ENCODE measurements at places on chromosomes 6 and 20. TPM values are rescaled to one million over a fixed set of nuclear protein-coding genes. Genes with fewer than 3 reads are reported as not detected.

The HEY2 gene
- 1.8 TPM for total RNA-seq

The UBE2C gene
- 4.9 TPM for total RNA-seq

The PTPRK gene
- total RNA-seq = 36.4 TPM

The C20orf144 gene
- total RNA-seq = not detected

The GLP1R gene
- 5.8 TPM for total RNA-seq

The LY6G6F gene
- not detected for total RNA-seq

The STAU1 gene
- 62.9 TPM for total RNA-seq

The PBOV1 gene
- not detected for total RNA-seq

The GHRH gene
- 3.6 TPM for total RNA-seq

The RAMACL gene
- total RNA-seq = 0.20 TPM

The RAD21L1 gene
- total RNA-seq = not detected

The TP53TG5 gene
- not detected for total RNA-seq

The KCNK16 gene
- total RNA-seq = not detected

DNA sequence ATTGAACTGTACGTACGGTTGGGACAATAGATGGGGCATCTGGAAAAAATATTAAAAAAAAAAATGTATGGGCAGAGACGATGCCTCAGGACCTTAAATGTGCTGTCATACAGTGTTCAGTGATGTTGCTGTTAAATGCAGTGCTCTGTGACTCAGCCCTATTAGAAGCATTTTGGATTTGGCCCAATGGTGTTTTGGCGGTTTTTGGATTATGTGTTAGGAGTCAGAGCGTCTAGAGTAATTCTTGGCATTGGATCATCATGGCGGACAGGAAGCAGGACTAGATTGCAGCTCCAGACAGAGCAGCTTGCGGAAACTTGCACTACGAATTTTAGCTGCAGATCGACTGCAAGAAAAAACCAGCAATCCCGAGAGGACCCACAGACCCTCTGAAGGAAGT lies 280.0 kb downstream of the SOX4 start:
- DNase-seq = peak; percentile 84

- no peak for DNase-seq
Observed at GRCh38 chr6:79600812-79601609, 30.1 kb upstream of the SH3BGRL2 start.

GRCh38 chr20:591941-592340 lies 18.2 kb downstream of the TCF15 start:
- no peak for DNase-seq

DNA sequence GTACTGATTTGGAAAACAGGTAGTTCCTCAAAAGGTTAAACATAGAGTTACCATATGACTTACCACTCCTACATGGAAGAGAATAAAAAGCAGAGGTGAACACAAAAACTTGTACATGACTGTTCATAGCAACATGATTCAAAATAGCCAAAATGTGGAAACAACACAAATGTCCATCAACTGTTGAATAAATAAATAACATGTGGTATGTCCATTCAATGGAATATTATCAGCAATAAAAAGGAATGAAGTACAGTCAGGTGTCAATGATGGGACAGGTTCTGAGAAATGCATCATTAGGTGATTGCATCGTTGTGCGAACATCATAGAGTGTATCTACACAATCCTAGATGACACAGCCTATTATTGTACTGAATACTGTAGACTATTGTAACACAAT lies 35.3 kb downstream of the NOL4L start:
- DNase-seq = no peak

GRCh38 chr6:36244641-36245280 lies 25.1 kb upstream of the PNPLA1 start:
- DNase-seq = no peak

DNA sequence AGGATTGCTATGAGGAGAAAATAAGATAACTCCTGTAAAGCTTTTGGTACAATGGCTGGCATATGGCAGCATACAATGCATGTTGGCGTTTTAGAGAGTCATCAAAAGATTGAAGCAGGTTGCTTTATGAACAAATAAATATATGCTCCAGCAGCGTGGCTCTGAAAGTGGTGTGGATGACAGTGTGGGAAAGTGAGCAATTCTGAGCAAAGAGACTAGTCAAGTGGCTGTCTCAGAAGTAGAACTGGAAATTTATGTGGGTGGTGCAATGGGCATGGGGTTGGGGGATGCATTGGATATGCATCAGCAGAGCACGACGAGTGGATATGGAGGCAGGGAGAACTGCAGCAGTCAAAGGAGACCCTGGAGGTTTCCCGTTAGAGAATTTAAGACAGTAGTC lies 66.2 kb upstream of the PHACTR2 start:
- DNase-seq = no peak

- DNase-seq = no peak
Observed at GRCh38 chr6:47476781-47477496, 650 bp upstream of the CD2AP start.

- peak; percentile 67 for DNase-seq
Observed at GRCh38 chr6:17392978-17393891, at the start of gene CAP2. CAP2 (plus strand) TSS chr6:17393595; CDS start chr6:17421556, 27,961 bp downstream.

GRCh38 chr6:1004885-1005630 lies 306.8 kb upstream of the FOXQ1 start:
- peak; percentile 1 for DNase-seq

- DNase-seq = no peak
Observed at GRCh38 chr20:59598625-59599310, 5.6 kb upstream of the PHACTR3 start.

- DNase-seq = no peak
Observed at GRCh38 chr6:120966321-120966720, 368.0 kb downstream of the TBC1D32 start.

DNA sequence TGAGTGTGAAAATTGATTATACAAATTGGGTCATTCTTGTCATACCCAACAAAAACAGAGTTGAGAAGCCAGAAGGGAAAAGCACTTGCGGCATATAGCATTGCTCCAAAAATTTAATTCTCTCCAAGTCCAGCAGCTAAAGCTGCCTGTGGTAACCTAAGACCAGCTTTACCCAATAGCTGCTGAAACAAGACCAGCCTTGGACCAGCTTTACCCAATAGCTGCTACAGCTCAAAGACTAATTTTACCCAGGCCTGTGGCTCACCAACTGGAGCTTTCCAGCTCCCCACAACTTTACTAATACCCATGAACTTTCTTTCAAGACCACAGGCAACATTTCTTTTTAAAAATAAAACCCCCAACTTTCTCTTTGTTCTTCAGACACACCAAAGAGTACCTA lies 32.8 kb upstream of the ZNF133 start:
- DNase-seq = no peak

- DNase-seq = no peak
Observed at GRCh38 chr6:111925296-111925695, 52.0 kb upstream of the FYN start.

DNA sequence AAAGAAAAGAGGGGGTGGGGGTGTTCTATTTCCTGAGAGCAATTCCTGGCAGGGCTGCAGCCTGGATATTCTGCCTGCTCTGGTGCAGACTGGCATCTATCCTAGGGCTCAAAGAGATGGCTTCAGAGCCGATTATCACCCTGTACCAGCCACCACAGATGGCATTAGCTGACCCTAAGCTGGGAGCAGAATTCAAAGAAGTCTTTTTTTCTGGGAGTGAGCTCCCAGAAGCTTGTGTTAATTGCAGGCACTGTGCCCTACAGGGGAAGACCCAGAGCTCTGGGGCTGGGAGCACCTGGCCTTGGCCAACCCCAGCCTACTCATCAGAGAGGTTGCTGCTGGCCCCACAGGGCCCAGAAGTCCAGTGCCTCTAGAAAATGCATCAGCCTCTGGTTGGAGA lies 85.9 kb downstream of the PXDC1 start:
- no peak for DNase-seq

DNA sequence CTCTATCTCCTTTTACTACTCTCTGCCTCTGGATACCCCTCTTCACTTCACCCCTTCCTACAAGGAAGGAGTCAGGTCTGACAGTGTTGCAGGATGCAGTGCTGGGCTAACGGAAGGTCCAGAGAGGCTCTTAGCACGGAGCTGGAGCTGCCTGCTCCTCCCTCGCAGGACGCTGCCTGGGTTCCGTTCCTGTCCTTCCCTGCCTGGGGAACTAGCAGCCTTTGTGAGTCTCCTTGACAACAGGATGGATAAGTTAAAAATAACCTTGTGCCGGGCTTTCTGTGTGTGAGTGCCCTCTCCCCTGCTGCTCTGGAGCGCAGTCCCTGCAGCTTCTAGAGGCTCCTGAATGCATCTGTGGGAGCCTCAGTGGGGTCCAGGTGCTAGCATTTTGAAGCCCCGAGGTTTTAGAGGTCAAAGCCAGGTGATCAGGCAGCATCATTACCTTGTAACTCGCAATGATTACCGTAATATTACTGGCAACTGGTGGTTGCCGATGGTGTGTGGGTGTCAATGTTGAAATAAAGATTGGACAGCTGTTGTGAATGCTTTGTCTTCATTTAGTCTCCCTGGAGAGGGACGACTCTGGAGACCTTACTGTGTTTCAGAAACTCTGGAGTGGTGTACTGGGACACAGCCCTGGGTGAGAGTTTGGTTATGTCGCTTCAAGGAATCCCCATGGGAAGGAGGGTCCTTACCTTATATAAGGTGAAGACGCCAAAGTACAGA lies 44.4 kb downstream of the CDS2 start:
- DNase-seq = no peak

DNA sequence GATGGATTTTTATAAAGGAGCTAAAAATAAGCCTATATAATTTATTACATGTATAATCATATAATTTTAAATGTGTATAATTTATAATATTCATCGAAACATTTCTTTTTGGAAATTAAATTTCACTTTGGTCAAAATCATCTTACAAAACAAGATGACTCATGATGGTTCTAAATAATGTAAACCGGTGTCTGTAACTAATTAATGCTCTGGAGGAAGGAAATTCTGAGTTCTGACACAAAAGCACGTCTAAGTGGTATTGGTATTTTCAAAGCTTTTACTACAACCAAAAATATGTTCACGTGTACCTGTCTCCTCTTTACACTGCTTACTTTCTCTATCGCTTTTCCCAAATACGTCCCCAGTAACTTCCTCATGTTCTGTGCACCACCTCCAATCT lies 134.1 kb downstream of the MTHFD1L start:
- no peak for DNase-seq

DNA sequence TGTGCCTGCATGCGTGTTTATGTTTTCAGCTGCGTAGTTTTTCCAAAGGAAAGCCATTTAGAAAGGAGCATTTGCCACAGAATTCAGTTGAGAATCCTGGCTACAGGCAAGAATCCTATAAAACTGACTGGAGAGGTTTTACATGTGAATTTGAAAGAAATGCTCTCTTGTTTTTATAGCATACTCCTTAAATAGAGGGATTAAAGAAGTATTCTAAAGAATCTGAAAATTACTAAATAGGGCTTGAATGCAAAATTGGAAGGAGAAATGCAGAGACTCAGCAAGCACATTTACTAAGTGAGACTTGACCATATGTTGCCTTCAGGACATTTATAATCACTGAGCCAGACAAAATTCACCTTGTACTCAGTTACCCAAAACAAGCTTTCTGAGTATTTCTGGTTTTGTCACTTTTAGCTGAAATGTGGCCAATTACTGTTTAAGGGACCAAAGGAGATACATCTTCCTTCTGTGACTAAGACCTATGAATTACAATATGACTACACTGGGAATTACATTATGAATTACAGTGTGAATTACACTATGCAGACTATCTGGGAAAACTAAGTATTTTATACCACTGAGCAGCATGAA lies 107.4 kb upstream of the ASCC3 start:
- no peak for DNase-seq

GRCh38 chr6:109705258-109705657 lies 14.2 kb downstream of the FIG4 start:
- peak; percentile 84 for DNase-seq

GRCh38 chr6:6841571-6841970 lies 253.1 kb downstream of the LY86 start:
- DNase-seq = no peak

DNA sequence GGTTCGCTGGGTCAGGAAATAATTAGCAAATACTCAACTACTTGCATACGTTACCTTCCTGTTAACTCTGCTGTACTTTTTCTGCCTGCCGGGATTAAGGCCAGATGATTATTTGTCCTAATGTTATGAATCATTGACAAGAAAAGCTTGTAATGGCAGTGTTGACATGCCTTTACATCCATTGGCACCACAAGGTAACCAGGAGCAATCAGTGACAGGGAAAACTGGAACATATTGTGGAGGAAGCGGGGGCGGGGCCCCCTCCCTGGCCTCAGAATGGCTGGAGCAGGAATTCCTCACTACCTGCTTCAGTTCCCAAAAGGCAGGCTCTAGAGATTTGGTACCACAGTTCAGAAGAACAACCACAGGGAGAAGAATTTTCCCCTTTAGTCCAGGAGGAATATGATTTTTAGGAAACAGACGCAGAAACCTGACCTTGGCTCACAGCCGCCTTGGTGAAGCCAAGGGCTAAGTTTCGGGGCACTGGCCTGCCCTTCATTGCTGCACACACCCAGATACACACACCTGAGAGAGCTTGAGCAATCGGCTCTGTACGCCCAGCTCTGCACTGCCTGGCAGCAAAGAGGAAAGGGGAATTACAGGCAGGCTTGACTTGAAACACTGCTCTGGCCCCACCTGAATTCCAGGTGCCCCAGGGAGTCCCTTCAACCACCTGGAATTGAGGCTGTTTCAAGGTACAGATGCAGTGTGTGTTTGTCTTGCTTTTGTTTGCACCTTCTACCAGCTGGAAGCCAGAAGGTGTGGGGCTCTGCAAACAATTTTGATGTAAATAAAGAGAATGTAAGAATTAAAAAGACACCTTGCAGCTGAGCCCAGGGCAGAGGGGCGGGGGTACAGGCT lies 89.8 kb downstream of the MYB start:
- no peak for DNase-seq

DNA sequence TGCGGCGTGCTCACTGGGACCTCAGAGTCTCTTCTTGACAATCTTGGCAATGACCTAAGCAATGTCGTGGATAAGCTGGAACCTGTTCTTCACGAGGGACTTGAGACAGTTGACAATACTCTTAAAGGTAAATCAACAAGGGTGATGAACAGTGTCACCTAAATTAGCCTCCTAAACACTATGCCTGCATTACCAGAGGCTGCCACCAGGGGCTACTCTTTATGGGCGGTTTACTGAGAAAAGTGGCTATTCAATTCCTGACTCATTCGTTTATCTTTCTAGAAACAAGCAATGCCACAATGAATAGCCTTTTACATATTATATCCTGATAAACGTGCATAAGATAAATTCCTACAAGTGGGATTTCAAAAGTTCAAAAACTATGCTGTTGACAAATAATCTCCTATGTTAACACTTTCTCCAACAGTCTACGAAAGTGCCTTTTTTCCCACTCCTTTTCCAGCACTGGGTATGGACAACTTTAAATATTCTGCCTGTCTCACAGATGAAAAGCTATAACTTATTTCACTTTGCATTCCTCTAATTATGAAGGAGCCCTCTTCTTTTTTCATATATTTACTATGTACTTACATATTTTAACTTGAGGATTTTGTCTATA lies 1.3 kb downstream of the BPIFA2 start:
- no peak for DNase-seq

GRCh38 chr6:14144678-14145113 lies 27.1 kb downstream of the CD83 start:
- DNase-seq = peak; percentile 67

GRCh38 chr6:160039441-160039840 lies 70.6 kb downstream of the IGF2R start:
- no peak for DNase-seq

DNA sequence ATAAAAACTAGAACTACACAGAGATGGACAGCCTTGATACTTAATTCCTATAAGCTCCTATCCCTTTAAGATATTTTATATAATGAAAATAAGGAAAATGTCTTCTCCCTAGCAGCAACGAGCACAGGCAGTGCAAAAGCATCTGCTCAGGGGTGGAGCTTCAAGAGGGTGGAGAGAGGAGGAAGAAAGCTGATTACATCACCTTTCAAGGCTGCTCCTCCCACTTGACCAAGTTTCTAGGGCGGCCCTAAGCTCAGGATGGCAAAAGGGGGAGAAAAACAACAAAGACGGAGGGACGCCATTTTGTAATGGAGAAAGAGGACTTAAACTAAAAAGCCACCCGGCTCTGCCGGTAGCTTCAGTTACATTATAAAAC lies 2.2 kb downstream of the PPP1R10 start:
- peak; percentile 91 for DNase-seq
